ENCODE measurements at places on chromosomes 1 and 21. TPM values are rescaled to one million over a fixed set of nuclear protein-coding genes. Genes with fewer than 3 reads are reported as not detected.

Gene HAO2
- not detected for total RNA-seq

GRCh38 chr1:6097824-6098223 lies 52.1 kb downstream of the KCNAB2 start:
- no peak for DNase-seq

Gene CELA2A
- not detected for total RNA-seq

DNA sequence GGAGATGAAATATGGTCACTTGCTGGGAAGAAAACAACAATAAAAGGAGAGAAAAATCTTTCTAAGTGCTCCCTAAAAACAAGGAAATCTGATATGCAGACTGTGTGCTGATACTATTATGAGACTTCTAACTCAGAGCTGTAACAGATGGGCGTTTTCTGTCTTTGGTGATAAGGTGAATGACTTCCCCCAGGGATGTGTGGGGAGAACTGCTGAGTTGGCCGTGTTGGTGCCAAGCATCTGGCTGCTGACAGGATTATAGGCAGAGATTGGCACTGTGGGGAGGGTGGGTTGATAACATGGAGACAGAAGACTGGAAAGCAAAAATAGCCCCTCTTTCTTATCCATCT lies 438.5 kb upstream of the PLXNA2 start:
- no peak for DNase-seq

DNA sequence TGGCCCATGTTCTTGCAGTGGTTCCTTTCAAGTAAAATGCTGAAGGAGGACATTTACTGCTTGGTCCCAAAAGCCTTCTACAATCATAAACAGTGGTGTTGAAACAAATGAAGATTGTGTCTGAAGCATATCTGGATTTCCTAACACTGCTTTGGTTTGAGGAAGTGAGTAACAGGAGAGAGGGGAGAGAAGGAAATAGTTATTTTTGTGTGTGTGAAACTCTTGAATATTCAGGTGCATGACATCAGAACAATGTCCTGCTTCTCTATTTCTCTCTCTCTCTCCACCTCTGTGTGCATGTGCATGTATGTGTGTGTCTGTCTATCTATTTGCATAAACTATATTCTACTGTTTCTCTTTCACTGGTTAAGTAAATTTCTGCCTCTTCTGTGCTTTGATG lies 61.4 kb upstream of the TNFSF18 start:
- DNase-seq = no peak

Gene FMN2
- not detected for total RNA-seq

DNA sequence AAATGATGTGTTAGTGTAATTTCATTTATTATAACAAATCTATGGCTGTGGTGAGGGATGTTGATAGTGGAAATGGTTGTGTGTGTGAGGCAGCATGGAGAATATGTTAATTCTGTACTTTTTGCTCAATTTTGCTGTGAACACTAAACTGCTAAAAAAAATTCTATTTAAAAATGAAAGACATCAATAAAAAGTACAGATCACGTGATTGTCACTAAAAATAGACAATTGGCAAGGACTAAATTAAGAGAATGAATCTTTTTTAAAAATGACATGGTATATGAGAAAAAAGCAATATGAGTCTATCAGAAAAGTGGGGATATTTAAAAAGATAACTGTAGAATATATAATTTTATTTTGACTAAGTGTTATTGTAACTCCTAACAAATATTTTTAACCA lies 15.7 kb upstream of the PIGK start:
- no peak for DNase-seq

- no peak for DNase-seq
Observed at GRCh38 chr1:27035344-27035743, 22.7 kb upstream of the TENT5B start.

DNA sequence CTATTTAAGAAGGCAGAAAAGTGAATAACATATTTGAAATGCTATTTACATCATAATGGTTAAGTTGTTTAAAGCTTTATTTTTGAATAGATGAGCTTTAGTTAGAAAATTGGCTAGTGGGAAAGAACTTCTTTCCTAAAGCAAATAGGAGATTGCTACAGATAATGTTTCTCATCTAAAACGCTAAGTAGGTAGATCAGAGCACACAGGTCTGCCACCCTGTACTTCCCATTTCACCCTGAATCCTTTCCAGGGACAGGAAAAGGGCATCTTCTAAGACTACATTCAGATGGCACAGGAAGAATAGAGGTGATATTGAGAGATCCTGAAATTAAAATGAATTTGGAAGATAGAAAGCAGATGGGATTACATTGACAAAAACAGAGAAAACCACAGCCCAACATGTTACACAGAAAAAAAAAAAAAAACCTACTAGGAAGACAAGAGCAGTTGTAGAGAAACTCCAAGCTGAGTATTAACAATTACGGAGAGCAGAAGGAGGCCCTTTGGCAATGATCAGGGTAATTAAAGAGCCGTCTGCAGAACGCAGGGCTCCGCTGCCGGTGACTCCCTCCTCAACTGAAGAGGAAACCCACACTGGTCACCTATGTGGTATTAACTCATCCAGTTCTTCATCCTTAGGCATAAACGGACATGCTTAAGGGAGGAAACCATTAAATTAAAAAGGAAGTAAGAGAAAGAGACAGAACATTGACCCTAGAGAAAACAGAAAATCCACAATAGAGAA lies 53.6 kb upstream of the MAP10 start:
- DNase-seq = no peak

DNA sequence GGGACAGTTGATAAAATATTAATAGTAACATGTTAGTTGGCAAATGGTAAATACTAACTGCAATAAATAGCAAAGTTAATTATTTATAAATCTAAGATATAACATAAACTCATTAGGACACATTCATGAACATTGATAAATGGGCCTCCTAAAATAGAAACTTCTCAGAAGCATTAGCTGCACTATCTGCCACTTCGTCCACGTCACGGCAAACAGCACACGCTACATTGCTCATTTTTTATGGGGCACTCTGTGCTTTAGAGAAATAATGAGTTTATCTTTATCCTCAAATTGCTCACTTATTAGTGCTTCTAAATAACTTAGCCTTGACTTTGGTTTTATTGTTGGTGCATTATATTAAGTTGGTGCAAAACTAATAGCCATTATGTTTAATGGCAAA lies 16.3 kb upstream of the HPCAL4 start:
- DNase-seq = no peak

Gene USP25
- total RNA-seq = 35.8 TPM

DNA sequence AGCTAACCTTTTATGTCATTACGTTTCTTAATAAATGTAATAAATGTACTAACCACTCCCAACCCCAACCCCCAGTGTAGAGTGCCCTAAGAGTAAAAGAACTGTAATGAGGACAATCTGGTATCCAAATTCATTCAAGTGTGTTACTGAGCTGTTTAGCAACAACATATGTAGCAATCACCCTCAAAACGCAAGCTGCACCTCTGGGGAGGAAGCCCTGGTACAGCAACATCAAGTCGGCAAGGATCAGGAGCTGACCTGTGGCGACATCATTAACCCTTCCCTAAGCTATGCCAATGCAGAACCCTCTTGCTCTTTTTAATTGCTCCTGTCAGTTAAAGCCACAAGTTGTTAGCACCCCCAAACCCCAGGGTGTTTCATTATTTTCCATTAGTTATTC lies 47.1 kb downstream of the STX6 start:
- no peak for DNase-seq

Gene CELA3A
- not detected for total RNA-seq

GRCh38 chr1:66938613-66939012 lies 13.8 kb downstream of the MIER1 start:
- DNase-seq = no peak

- peak; percentile 58 for DNase-seq
Observed at GRCh38 chr1:109793486-109794318, 30.0 kb upstream of the EPS8L3 start.

GRCh38 chr1:207920444-207921021 lies 9.6 kb upstream of the CD34 start:
- no peak for DNase-seq

DNA sequence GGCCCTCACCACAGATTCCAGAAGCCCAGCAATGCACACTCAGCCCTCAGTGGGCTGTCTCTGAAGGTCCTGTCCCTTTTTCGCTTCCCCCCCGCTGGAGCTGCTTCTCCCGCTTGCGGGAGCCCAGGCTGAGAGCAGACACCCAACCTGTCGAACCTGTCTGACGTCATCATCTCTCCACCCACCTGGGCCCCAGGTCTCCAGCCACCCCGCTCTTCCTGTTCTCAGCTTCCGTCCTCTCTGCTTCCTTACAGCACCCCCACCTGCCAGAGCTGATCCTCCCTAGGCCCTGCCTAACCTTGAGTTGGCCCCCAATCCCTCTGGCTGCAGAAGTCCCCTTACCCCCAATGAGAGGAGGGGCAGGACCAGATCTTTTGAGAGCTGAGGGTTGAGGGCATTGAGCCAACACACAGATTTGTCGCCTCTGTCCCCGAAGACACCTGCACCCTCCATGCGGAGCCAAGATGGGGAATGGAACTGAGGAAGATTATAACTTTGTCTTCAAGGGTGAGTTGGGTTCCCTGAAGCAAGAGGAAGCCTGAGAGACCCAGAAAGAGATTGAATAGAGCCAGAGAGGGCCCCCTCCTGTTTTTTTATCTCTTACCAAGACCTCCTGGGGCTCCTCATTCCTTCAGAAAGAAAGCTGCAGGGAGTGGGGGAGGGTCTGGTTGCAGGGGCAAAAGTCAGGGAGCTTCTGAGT lies at the start of gene RAB25:
Gene RAB25 (plus strand): TSS at position 224 of the 700 bp plus-strand sequence. CDS start 241 bp downstream, at position 465.
- DNase-seq = no peak

DNA sequence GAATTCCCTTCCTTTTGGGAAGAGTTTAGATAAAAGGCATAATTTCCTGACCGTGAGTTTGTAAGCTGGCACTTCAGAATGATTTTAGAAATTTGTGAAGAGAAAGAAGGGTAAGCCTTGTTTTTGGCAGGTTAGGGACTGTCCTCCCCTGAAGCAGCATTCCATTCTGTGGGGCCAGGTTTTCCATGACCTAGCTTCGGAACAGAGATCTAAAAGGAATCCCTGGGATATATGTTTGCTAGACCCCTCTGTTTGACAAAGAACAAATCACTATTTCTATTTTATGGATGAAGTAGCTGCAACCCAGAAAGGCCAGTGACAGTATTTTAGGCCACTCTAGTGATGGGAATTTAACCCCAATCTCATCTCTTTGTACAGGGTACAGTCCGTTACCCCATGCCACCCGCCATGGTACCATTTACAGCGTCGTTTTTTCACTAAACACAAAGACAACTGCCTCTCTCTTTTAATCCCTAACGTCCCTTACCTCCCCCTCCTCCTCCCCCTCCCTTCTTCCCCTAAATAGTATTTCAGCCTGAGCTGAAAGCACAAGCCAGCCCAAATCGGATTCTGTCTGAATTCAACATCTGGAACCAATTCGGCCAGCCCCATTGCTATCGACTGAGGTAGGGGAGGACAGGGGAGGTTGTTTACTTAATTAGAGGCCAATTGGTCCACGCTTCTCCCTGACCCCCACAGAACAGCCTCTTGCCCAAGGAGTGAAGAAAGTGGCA lies 23.4 kb upstream of the IKBKE start:
- DNase-seq = no peak

DNA sequence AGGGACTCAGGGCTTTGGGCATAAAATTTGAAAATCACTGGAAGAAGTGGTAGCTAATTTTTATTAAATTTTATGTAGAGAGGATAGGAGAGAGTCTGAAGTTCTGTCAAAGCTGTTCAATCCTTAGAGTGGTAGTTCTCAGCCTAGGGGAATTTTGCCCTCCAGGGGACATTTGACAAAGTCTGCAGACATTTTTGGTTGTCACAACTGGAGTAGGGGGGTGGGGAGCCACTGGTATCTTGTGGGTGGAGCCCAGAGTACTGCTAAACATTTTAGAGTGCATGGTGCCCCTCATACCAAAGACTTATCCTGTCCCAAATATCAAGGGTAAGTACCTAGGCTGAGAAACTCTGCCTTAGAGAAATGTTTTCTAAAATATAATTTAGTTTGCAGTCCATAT lies 30.2 kb downstream of the RASAL2 start:
- no peak for DNase-seq

DNA sequence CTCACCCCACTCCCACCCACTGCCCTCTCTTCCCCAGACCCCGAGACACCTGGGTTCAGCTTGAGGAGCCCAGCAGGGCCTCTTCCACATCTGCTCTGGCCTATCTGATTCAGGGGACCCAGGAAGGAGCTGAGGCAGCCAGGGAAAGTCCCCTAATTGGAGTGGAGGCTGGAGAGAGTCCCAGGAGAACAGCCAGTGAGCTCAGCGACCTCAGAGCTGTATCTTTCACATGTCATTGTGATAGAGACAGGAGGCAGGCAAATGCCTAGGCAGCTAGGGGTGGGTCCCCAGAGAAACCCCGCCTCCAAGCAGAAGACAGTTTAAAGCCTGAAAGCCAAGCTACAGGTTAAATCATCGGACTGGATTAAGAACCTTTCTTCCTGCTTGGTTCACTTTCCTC lies 122.7 kb downstream of the MATN1 start:
- DNase-seq = no peak

DNA sequence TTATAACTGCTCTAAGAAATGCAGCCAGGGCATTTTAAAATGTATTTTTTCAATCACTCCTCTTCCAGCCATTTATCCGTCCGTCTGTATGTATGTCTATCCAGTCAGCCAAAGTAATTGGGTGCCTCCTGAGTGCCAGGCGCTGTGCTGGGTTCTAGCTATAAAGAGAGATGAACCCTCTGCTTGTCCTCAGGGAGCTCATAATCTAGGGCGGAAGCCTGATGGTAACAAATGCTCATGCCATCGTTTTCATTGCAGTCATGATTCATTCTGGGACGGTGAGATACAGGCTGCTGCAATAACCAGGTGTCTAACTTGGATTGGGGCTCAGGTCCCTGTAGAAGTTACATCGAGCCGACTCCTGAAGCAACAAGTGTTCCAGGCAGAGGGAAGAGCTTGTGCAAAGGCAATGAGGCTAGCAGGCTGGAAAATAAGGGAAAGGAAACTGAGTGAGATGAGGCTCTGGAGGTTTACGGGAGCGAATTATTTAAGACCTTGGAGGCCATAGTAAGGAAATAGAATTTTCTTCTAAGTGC lies 11.6 kb downstream of the IFI6 start:
- DNase-seq = peak; percentile 42

DNA sequence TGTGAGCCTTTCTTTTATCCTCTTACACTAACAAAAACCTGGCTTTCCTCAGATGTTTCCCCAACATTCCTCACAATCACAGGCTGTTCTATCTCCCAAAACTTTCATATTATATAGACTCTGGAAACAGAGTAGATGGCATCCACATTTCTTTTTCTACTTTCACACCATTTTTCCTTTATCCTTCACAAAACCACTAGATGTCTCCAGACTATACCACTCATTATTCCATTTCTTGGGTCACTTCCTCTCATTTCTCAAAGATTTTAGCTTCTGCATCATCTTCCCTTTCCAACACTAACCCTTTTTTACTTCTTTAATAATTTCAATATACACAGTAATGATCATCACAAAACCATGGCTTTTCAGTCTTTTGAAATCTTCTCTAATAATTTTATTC lies 286.0 kb upstream of the DEPDC1 start:
- no peak for DNase-seq

Data from activated CD4-positive, alpha-beta T cell treated with anti-CD3 and anti-CD28 coated beads for 36 hours (primary cell).